ENCODE measurements at places on chromosomes 16 and 17.
A peak's percentile ranks its signal among the peaks of the same experiment; 100 is the strongest.

DNA sequence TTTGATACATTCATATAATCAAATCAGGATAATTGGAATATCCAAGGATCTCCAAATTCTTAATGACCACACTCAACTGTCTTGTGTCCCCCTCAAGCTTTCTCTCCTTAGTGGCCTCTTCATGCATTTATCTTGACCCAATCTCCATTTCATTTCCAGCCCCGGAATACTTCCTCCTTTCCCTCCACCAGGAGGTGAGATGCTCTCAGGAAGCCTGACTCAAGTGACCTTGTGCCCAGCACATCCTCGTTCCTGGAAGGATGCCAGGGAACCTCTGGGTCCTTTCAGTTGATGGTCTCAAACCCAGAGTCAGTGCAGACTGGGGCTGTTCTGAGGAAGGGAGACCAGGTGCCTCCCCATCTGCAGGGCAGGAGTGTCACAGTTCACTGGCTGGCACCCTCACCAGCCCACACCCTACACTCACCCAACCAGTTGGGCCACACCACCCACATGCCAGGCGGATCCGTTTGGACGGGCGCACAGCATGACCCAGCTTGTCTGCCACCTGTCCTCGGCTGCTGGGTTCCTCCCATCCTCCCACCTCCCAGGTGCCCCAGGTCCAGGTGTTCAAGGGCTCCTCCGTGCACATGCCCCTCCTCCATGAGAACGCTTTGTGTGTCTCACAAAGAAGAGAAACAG, 14.0 kb upstream of the EMP2 start:
- DNase-seq: no peak

DNA sequence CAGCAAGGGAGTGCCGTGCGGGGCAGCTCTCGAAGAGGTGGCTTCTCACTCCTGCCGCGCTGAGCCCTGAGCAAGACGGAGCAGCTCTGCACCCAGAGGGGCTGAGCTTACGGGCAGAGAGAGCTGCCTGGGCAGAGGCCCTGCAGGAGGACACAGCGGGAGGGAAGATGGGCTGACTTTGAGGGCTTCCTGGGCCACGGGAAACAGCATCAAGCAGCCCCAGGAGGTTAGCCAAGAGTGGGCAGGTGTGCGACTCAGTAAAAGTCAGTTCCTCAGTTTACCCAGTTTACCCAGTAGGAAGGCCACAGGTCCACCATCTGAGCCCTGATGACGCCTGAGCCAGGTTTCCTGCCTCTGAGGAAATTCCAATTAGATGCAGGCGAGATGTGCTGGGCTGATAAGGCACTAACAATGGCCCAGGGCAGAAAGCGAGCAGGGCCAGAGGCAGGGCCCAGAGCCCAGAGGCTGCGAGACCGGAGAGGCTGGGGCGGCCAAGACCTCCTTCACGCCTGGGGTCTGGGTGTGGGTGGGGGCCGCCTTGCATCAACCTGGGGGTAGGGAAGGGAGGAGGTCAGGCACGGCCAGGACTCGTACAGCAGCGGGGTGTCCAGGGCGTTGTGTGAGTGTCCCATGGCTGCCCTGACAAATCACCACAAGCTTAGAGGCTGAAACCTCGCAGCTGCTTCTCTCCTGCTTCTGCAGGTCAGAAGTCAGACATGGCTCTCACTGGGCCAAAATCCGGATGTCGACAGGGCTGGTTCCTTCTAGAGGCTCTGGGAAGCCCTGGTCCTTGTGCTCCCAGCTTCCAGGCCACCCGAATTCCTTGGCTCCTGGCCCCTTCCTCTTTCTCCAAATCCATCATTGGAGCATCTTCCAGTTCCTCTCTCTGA, 32.0 kb upstream of the CIBAR2 start:
- no peak for DNase-seq

- no peak for DNase-seq
Measured at GRCh38 chr17:4490637-4491061, 8.0 kb upstream of the SPNS2 start.

DNA sequence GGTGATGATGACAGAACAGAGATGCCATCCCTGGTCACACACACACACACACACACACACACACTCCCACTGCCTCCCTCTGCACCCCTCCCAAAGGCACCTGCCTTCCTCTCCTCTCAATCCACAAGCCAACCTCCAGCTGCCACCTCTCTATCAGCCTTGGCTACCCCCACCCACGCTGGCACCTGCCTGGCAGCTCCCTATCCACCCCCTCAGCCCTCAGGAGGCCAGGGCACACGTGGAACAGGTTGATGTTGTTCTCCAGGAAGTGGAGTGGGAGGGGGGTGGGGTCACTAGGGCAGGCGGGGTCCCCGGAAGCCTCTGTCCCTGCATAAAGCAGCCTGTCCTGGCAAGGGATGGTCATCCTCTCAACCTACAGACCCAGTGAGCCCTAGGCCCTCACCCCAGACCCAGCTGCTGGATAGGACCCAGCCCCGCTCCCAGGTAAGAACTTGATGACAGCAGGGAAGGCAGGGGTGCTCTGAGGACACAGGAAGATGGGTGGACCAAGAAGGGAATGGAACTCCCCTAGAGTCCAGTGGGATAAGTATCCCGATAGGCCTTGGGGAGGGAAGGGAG, at the start of gene GSDMA:
TSS of gene GSDMA (plus strand) at position 363 of the 579 bp plus-strand sequence. CDS start 2,684 bp downstream, outside the sequence.
- DNase-seq: no peak

DNA sequence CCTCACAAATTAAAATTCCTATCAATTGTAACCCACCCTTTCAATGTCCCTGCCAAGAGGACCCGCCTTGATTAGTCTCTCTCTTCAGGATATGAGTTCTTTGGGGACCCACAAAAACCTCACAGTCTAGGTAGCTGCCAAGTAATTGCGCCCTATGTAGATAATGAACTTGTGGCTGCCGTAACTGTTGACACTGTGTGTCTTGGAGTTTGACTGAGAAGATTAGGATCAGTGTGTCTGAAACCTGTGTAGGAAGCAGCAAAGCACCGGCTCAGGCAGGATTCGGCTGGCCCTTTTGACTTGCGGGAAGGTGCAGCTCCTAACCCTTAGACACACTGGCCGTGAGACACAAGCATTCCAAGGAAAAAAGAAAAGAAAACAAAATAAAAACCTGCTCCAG, 17.8 kb upstream of the SLC6A4 start:
- no peak for DNase-seq

DNA sequence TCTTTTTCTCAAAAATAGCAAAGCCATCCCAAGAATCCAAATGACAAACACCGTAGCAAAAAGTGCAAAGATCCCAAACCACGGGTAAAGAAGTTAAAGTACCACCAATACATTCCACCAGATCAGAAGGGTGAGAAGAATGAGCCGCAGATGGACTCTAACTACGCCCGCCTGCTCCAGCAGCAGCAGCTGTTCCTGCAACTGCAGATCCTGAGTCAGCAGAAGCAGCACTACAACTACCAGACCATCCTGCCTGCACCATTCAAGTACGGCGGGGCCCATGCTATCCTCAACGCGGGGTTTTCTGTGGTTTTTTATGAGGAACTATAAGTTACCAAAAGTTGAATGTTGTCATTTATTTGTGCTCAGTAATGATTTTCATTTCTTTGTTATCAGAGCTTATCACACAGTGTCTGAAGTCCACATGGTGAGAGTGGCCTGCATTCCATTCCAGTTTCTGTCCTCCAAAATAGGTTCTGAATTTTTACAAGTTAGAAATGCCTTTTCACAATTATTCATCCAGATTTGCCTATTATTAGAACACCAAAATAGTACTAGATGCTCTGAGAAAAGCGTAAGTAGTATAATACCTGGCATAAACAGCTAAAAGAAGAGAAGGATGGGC, 169.2 kb downstream of the MRTFB start:
- DNase-seq: no peak

DNA sequence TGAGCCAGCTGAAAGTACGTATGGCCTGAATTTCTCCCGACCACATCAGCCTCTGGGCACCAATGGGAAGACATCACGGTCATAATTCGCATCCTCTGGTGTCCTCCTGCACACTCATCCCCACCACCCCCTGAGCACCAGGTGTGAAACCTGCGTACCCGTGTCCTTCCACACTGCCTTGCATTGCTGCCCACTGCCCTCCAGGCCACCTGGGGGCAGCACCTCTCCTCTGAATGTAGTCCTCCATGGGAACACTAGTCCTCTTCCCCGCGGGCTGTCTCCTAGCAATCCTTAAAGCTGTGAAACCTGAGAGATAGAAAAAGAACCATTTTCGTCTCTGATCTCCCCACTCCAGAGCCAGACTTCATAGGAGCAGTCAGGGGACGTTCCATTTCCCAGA, 125.5 kb downstream of the ZNF18 start:
- DNase-seq: no peak

- peak; percentile 91 for DNase-seq
Measured at GRCh38 chr16:3282730-3283542, at the start of gene ZNF263. ZNF263 (plus strand) TSS chr16:3283491; CDS start chr16:3283819, 328 bp downstream.

GRCh38 chr16:87855852-87856715, 13.2 kb downstream of the SLC7A5 start:
- no peak for DNase-seq

DNA sequence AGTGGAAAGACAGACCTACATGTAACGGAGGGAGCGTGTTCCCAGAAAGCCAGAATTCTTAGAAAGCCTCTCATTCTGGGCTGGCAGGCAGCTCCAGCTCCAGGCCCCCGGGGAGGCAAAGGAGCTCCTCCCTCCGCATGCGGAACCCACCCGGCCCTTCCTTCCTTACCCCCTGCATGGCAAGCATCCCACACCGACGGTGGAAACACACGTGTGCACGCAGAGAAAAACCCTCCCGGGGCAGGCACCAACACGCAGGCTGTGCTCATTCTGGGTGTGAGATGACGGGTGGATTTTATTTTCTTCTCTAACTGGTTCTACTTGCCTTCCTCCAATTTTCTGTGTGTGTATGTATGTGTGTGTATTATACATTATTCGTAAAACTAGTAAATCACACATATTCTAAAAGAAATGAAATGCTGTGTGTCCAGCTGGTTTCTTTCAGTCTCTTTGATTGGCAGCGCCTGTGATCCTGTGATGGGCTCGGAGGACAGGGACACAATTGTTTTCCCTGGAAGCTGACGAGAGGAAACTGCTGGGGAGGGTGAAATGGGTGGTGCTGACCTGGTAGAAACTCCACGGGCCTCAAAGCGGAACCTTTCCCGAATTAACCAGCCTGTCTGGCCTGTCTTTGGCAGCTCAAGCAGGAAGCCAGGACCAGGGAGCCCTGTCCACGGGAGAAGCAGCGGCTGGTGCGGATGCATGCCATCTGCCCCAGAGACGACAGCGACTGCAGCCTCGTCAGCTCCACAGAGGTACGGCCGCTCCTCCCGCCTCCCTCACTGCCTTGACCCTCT, 22.2 kb downstream of the CARD14 start:
- DNase-seq: no peak

DNA sequence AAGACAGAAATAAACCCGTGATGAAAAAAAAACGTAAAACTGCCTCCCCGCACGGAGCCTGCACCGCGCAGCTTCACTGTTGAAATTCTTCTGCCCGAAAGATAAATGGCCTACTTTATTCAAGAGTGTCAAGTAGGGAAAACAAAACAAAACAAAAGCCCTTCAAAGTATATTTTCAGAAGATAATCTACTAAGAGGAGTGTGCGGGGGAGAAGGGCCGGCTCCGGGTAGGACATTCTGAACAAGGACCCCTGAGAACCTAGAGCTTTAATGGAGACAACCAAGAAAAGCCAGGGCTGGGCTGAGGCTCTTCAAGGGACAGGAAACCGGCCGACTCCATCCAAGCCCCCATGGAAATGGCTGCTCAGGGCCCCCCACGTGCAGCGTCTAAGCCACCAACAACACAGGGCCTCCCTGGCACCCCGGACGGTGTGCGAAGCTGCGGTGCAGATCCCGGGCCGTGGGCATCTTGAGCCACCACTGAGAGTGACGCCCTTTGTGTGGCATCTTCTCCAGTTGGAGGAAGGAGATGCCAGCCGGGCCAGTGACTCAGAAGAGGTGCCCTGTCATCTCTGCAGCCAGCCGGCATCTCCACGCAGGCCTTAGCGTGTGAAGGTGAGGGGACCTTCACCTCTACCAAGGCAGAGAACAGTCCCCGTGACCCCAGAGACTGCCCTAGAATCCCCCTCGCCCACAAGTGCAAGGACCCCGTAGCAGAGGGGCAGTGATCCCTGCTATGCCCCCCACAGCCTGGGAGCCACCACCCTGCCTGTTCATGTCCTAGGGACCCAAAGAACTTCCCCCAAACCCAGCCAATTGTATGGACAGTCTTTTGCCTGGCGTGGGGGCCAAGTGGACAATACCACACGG, 250.8 kb downstream of the C16orf95 start:
- DNase-seq: no peak

DNA sequence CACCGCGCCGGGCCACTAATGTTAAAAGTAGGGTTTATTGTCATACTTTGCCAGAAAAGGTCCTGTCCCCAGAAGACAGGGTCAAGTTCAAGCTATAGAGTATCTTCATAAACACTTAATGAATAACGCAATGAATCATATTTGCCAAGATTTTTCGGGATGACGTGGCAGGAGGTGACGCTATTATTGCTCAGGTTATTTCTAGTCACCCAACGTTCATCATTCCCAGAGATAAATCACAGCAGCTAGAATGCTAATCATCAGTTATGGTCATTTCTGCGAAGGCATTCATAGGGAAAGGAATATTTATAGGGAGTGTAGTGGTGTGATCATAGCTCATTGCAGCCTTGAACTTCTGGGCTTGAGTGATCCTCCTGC, 2.0 kb downstream of the TMC5 start:
- no peak for DNase-seq

DNA sequence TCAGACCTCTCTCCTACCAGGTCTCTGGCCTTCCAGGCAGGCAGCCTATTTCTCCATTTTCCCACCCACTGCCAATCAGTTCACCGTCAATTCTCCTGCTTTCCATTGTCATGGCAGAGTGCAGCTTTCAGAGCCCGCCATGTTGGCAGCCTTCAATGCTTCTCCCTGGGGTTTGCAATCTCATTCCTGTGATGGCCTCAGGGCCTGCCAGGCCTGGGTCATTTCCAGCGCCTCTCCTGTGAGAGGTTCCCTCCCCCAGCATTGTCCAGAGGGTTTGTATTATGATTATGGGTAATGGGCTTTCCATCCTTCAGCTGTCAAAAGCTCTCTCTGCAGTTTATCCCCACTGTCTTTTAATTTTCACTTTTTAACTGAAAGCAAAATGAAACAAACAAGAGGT, 716.6 kb upstream of the CDH8 start:
- no peak for DNase-seq

DNA sequence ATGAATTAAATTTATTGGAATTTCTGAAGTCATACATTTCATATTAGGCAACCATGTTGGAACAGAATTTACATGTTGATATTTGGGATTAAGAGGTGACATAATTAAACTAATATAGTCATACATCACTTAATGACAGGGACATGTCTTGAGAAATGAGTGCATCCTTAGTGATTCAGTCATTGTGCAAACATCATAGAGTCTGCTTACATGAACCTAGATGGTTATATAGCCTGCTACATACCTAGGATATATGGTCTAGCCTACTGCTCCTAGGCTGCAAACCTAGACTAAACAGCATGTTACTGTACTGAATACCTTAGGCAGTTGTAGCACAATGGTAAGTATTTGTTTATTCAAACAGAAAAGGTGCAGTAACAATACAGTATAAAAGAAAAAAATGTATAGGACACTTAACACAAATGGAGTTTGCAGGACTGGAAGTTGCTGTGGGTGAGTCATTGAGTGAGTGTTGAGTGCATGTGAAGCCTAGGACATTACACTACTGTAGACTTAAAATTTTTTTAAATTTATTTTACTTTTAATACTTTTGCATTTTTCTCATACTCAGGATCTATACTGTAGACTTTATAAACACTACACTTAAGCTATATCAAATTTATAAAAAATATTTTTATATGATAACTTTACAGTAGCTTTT, 85.6 kb downstream of the OMG start:
- no peak for DNase-seq

- no peak for DNase-seq
Measured at GRCh38 chr16:12679660-12680272, 123.9 kb downstream of the CPPED1 start.
